ENCODE measurements at places on chromosomes 12 and 14. TPM values are rescaled to one million over a fixed set of nuclear protein-coding genes. Genes with fewer than 3 reads are reported as not detected.

The IRF9 gene
- polyA plus RNA-seq: 80.0 TPM

The KRT71 gene
- not detected for polyA plus RNA-seq

The FGD4 gene
- 1.3 TPM for polyA plus RNA-seq

The AMN gene
- polyA plus RNA-seq: not detected

DNA sequence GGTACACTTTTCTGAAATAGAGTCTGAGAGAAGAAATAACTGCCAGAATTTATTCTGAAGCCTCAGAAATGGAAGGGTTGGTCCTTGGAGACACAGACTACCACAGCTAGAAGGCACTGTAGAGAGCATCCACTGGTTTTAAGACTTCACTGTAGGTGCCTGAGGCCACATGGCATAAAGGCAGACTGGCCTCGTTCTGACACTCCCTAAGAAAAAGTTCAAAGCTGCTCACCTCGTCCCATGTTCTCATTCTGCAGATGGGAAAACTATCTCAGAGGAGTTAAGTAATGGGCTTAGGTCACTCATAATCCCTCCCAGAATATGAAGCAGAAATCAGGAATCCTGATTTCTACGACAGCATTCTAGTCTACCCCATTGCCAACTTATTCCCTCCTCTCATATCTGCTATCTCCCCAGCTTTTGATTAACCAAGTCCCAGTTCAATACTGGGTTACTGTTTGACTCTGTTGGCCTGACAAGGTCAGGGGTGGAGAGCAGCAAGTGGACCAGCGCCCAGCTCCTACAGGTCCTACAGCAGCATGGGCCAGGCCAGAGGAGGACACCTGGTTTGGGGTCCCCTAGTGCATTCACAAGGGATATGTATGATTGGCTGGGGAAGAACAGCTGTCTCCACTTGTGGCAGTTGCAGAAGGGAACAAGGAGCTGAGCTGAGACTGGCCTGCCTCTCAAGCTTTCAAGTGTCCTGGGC is 3.7 kb downstream of the ITGA5 start:
- H3K36me3 ChIP-seq: peaks cover 7% of the 10 kb centered on the region
- H3K4me1 ChIP-seq: peaks cover 75% of the 10 kb centered on the region
- peak overlapping the region; percentile 98 for H3K27ac ChIP-seq
- DNase-seq: peak; percentile 60

DNA sequence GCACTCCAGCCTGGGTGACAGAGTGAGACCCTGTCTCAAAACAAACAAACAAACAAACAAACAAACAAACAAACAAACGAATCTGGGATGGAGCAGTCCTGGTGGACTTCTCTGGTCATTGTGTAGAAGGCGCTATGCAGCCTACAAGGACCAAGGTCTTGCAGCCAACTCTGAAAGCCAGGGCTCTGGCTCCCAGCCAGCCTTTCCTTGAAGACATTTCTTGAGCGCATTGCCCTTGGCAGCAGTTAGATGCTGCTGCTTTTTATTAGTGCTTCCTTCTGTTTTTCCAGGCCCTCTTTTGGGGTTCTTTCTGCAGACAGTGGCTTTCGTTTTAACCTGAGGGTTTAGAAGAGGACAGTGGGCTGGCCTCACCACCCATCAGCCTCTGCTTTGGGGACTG is 20.2 kb downstream of the CCDC177 start:
- H3K36me3 ChIP-seq: no peaks in the 10 kb centered on the region
- H3K4me3 ChIP-seq: no peak overlapping the region
- no peak overlapping the region for H3K27ac ChIP-seq
- peaks cover 37% of the 10 kb centered on the region for H3K27me3 ChIP-seq

DNA sequence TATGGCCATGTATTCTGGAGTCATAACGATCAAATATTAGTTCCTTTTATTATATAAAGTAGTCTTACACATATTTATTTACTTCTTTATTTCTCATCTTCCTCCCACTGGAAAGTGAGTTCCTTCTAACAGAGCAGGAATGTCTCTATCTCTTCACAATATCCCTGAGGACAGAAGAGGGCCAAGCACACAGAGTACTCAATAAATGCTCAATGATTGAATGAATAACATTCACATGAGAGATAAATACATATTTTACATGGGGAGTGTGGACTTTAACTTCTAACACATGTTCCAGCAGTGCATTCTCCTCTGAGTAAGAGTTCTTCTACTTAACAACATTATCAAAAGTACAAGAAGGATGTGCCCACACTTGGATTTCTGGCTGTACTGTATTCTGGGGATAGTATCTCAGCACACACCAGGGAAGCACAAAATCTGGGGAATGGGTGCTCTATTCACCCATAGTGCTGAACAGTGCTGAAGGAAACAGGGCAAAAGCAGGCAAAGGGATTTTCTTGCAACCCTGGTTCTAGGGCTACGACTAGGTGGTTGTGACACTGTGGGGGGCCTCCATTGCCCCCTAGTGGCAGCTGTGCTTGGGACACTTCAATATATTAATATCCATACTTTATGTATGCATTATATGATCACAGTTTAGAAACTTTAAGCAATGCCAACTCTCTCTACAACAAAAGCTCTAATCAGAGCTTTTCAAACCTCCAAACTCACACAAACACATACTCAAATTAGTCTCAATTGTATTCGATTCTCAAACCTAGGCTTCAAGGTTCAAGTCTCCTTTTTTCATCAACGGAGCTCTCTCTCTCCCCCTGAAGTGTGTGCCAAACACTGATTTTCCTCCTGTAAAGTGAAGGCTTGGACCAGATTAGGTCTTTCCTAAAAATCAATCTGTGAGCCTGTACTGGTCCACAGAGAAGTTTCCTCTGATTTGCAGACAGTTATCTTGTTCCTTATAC is 115.5 kb downstream of the SLC2A13 start:
- no peaks in the 10 kb centered on the region for H3K4me1 ChIP-seq
- no peaks in the 10 kb centered on the region for H3K27me3 ChIP-seq
- H3K4me3 ChIP-seq: no peak overlapping the region
- DNase-seq: peak; percentile 66
- no peaks in the 10 kb centered on the region for H3K36me3 ChIP-seq

GRCh38 chr14:36524874-36525745 is 5.1 kb upstream of the NKX2-1 start:
- H3K36me3 ChIP-seq: no peaks in the 10 kb centered on the region
- no peaks in the 10 kb centered on the region for H3K4me1 ChIP-seq
- H3K27ac ChIP-seq: no peak overlapping the region
- peaks cover 87% of the 10 kb centered on the region for H3K27me3 ChIP-seq
- DNase-seq: peak; percentile 46
- H3K4me3 ChIP-seq: no peak overlapping the region

DNA sequence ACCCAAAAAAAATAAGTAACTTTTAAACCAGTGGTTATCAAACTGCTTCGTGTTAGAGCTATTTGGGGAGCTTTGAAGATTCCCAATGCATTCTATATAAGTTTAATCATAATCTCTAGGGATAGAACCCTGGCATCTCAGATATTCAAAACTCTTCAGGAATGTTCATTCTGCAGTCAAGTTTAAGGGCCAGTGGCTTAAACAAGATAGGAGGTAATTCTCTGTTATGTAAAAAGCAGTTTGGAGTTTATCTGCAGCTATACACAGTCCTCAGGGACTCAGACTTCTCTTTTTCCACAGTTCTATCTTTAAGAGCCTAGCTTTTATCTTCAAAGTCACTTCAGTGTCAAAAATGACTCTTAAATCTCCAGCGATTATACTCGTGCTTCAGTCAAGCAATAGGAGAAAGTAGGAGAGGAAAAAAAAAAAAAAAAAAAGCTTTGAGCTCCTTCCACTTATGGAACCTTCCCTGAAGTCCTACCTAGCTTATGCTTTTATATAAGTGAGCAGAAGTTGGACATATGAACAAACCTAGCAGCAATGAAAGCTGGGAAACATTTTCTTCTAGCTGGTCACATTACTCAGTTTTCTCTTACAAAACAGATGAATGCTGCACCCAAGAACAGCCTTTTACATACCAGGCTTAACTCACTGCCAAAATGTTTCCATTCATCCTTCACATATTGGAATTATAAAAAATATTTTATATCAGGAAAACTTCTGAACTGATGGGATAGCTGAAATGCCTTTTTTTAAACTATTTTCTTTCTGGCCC is 302.8 kb downstream of the FSCB start:
- H3K27me3 ChIP-seq: no peaks in the 10 kb centered on the region
- H3K4me3 ChIP-seq: no peak overlapping the region
- no peak overlapping the region for H3K27ac ChIP-seq
- DNase-seq: no peak

GRCh38 chr14:36653962-36654793 is 7.5 kb upstream of the PAX9 start:
- no peaks in the 10 kb centered on the region for H3K4me1 ChIP-seq
- H3K36me3 ChIP-seq: no peaks in the 10 kb centered on the region
- DNase-seq: no peak

- peaks cover 57% of the 10 kb centered on the region for H3K27me3 ChIP-seq
- H3K36me3 ChIP-seq: no peaks in the 10 kb centered on the region
- no peaks in the 10 kb centered on the region for H3K4me1 ChIP-seq
- H3K27ac ChIP-seq: no peak overlapping the region
Observed at GRCh38 chr14:100790502-100791347, 35.2 kb upstream of the MEG3 start.
